ENCODE measurements at places on chromosomes 7 and 10.

GRCh38 chr7:94913391-94913790 is 6.0 kb downstream of the PPP1R9A start:
- no peak for DNase-seq

GRCh38 chr10:74675484-74675883 is 150.9 kb upstream of the KAT6B start:
- no peak for DNase-seq

- DNase-seq, result peak; percentile 38
Observed at GRCh38 chr10:72561745-72562166, 64.1 kb downstream of the MICU1 start.

DNA sequence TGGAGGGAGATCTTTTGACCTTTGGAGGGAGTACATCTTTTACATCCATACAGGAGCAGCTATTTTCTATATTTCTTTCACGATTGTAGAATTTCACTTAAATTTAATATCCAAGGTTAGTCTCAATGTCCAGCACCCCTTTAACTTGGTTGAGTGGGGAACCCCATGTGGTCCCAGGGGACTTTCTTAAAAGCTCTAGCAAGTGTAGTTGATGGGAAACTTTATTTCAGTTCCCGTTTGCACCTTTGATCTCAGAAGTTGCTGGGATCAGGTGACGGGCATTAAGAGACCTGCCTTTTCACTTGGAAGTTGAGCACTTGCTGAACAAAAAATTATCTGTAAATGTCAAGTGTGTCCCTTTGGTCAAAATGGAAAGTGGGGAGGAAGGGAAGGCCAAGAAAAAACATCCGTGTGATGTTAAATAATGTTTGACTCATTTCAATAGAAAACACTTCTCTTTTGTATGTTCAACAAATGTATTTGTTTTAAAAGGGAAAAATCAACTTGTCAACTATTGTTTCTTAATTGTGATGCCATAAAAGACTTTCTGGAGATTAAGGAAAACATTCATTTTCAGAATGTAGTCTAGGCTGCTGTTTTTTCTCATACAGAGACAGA is 370.1 kb upstream of the GALNT17 start:
- DNase-seq, result peak; percentile 2

- no peak for DNase-seq
Observed at GRCh38 chr10:107364872-107365271, 200.4 kb upstream of the SORCS1 start.

- DNase-seq, result no peak
Observed at GRCh38 chr10:119762805-119763798, 37.3 kb downstream of the INPP5F start.

GRCh38 chr10:116829711-116830110 is 19.6 kb upstream of the ENO4 start:
- no peak for DNase-seq

GRCh38 chr10:44809647-44810046 is 101.5 kb upstream of the TMEM72 start:
- DNase-seq, result no peak

DNA sequence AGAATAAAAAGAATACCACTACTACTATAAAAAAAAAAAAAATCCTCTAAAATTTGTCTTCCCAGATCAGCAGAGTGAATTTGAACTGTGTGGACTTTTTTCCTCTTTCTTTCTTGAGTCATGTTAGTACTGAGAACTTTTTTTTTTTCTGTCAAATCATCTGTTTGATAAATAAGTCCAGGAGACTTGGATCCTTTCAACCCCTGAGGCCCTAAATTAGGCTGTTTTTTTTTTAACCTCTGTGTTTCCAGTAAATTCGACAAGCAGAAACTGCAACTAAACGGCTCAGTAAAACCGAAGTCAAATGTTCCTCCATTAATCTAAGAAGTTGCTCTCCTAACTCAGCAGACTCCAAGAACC is 2.7 kb downstream of the MAP3K8 start:
- no peak for DNase-seq

Data from naive B cell (primary cell).